ENCODE measurements at places on chromosomes 7 and 10.

- DNase-seq = no peak
These were observed 80.5 kb upstream of the KMT2E start for GRCh38 chr7:104933521-104933988.

- DNase-seq = no peak
These were observed 42.5 kb downstream of the PPP1R3C start for GRCh38 chr10:91590142-91590903.

DNA sequence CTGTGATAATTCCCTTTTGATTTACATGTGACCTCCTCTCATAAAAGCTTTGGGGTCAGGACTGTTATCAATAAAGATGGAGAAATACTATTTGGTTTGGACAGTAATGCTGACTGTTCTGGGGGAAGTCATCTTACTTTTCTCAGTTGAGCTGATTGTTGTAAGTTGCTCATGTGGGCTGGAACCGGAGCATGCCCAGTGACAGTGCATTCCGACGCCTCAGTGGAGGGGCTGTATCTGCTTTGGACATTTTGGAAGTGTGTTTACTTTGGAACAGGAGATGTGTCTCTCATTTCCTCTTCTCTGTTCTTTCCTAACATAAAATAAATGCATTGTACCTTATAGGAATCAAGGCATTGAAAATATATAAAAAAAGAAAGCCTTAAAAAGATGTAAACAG, 30.1 kb downstream of the RBM33 start:
- DNase-seq = no peak

DNA sequence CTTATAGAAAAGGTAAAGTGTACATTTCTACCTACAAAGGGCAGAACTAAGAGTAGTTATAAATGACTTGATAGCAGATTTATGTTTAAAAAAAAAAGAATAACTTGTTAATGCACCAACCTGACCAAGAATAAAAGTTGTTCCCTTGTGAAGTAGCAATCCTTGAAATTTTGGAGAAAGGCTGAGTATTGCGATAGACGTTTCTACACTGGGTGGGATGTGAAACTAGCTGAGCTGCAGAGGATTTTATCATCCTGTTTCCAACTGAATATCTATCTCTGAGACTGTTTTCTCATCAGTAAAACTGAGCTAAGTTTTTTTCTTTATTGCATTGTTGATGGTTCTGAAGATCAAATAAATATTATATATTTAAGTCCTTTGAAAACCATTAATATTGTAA, 14.6 kb downstream of the MDFIC start:
- no peak for DNase-seq

GRCh38 chr10:44864051-44864450, 47.1 kb upstream of the TMEM72 start:
- no peak for DNase-seq

DNA sequence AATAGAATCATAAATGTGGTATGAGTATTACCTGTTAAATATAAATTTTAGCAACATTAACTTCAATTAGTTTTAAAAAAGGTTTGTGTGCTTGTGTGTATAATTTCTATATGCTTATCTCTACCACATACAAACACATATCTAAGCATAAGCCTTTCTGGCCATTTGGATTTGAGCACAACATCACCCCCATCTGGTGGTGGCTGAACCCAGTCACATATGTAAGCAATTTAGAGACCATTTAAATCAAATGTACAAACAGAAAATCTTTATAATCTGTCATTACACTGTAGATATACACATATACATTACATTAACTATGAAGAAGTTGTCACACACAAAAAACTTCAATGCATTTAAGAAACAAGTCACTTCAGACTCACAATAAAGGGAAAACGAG, 31.7 kb downstream of the GPR22 start:
- DNase-seq = no peak

DNA sequence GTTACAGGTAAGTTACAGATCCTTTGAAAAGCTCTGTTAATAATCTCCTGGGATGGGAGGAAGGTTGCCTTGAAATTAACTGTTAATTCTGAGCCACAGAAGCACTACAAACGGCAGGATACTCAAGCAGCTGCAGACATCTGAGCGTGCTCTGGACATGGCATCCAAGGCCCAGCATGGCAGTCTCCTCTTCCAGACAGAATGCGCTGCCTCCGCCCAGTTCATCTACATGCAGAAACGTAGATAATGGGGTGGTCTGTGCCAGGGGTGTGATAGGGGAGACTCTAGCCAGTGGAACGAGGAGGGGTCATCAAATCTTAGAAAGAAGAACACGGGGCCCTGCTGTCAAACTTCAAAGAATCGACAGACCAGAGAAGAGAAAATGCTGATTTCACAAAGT, 13.8 kb downstream of the VIPR2 start:
- no peak for DNase-seq

GRCh38 chr7:65509368-65510186, 135.9 kb downstream of the ZNF92 start:
- DNase-seq = no peak

DNA sequence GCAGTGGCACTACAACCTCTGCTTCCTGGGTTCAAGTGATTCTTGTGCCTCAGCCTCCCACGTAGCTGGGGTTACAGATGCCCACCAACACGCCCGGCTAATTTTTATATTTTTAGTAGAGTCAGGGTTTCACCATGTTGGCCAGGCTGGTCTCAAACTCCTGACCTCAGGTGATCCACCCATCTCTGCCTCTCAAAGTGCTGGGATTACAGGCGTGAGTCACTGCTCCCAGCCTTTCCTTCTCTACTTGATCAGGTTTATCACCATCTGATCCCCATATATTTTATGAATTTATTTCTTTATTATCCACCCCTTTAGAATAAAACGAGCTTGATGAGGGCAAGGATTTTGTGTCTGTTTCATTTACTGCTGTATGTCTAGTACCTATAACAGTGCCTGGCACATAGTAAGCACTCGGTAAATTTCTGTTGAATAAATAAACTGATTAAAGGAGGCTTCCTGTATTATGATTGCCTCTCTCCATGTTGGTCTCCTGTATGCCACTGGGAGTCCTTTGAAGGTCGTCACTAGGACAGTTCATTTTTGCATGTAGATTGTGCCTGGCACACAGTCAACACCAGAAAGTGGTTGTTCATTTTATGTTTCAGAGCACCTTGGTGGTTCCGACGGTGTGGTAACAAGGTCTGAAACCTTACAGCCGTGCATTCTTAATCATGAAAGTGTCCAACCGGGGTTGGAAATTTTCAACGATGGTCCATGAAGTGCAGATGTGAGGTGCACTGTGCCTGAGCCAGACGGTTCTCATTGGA, 9.6 kb upstream of the EIF3A start:
- DNase-seq = no peak

GRCh38 chr10:5811387-5811821, 1.8 kb downstream of the GDI2 start:
- DNase-seq = no peak

GRCh38 chr7:64874562-64875250, 28.4 kb upstream of the ZNF273 start:
- no peak for DNase-seq

DNA sequence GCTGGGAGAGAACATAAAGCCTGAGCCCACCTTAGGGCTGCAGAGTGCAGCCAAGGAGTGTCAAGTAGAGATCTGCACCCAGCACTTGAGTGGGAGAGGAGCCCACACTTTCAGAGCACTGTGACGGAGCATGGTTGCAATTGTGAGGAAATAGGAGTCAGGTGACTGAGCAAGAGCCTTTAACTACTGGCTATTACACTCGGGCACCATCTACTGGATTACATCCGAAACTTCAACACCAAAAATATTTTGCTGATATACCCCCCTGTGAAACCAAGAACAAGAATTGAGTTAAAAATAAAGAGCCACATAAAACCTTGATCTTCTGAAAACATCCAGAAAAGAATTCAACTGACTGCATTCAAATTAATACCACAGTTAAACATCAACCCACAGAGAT, 657.9 kb downstream of the NXPH1 start:
- DNase-seq = no peak

DNA sequence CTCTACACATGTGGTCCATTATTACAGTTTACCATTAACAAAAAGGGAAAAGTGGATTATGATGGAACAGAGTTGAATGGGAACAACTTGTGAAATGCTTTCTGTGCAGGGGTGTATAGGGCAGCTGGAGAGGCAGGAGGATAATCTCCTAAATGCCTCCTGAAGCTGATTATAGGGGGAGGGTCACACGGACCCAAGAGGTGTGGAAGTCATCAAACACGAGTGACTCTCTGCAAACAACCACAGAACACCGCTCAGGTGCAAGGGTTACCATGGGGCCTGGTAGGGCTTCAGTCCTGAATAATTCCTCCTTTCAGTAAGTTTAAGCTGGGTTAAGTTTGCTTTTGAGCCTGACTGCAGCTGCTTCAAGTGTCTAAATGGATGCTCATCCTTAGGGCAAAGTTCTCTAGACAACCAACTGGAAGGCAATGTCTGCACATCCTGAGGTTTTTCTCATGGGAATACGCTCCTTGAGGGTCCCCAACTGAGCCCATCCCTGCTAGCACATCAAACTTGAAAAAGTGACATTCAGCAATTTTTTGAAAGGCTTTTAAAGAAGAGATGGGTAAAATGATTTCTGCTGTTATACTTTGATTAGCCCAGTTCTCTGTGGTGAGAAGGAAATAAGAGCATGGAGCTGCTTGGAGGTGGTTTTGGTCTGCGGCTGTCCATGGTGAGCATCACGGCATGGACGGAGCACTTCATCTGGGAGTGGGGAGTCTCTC, 1.9 kb downstream of the PDE6C start:
- no peak for DNase-seq

GRCh38 chr7:52956379-52956915, 79.0 kb upstream of the POM121L12 start:
- no peak for DNase-seq

DNA sequence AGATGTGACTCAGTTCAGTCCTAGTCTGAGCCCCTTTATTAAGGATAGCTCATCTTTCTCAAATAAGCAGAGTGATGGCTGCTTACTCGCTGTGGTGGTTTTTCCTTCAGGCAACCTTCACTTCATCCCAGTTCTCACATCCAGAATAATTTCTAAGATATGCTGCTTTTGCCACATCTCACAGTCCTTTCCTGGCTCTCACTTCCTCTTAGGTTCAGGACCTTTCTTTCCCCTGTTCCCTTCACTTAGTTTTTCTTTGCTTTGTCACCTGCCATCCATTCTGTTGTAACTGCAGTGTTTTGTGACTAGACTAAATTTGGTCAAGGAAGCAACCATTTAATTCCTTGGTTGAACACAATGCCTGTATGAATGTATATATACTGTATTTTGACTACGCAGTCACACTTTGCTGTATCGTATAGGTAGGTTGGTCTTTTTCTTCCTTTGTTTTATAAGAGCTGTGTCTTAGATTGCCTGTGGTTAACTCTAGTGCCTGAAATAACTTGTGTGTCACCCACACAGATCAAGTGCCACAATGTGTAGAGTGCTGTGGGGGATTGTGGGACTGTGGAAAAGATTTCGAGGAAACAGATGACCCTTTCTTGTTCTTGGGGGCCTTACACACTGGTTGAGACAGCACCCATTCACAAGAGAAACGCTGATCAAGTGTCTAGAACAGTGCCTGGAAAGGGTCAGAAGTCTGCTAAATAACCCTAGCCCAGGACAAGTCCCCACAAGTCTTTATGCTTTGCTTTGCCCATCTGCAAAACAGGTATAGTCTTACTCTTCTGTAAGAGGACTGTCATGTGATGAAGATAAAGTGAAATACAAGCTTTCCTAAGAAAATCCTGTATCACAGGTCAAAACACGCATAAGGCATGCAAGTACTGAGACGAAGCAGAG, 2.6 kb downstream of the ZNF655 start:
- DNase-seq = no peak

Data from stimulated activated CD4-positive, alpha-beta T cell treated with anti-CD3 and anti-CD28 coated beads, Interleukin-1b, Interleukin-23, amount 100 ng/mL, for 1 hour (primary cell).